ENCODE measurements at places on chromosomes 6 and 20.
A peak's percentile ranks its signal among the peaks of the same experiment; 100 is the strongest.

- DNase-seq: no peak
Measured at GRCh38 chr20:32366380-32366779, 8.2 kb downstream of the ASXL1 start.

DNA sequence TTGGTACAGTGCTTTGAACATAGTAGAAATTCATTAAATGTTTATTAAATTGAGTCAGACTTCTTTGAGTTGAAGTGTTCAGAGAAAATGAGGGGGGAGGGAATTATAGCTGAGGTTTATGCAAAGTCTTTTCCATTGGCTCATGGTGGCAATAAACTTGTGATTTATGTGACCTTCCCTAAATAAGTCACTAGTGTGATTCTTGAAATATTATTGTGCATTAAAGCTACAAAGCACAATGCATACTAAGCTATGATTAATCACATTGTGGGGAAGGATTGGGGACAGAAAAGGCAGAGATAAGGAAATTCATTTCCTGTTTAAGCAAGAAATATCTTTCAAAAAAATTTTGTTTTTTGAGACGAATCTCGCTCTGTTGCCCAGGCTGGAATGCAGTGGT lies 877.5 kb downstream of the TFAP2A start:
- DNase-seq: no peak

DNA sequence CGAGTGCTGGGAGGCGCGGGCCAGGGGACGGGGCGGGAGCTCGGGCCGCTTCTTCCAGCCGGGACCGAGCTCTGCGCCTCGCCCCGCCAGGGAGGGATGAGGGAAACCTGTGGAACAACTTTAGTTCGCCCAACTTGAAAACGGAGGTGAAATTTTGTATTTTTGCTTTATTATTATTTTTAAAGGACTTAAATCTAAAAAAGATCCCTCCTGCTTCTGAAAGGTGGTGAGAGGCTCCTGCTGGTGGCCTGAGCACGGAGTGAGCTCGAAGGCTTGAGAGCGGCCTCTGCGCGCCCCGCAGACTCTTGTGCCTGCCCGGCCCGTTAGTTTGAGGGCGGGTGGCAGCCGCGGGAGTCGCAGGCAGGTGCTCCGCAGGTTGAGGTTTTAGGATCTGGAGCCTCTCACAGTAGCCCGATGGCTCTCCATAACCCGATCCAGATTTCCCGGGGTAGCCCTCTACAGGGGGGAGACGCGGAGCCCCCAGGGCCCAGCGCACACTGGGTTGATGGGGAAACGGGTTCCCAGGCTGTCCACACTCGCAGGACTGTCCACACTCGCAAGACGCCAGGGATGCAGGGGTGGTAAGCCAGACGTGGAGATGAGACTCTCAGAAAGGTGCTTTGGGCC lies 46.2 kb upstream of the SUPT3H start:
- no peak for DNase-seq

DNA sequence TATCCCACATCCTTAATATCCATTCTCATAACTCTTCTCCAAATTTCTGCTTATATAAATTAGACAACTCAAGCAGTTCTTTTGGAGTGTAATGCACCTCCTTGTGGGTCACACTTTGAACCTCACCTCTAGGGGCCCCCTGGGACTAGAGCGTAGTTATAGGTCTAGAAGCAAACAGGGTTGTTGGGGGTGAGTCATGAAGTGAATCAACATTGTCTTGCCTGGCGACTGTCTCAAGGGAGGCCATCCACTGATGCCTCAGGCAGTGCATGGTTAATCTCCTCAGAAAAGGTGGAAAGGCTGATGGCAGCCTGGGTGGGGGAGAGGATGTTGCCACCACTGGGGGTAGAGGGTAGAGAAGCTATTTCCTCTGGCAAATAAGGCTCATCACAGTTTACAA lies 129.1 kb downstream of the TNFRSF21 start:
- no peak for DNase-seq

GRCh38 chr6:148239801-148240460 lies 102.7 kb upstream of the SASH1 start:
- no peak for DNase-seq

DNA sequence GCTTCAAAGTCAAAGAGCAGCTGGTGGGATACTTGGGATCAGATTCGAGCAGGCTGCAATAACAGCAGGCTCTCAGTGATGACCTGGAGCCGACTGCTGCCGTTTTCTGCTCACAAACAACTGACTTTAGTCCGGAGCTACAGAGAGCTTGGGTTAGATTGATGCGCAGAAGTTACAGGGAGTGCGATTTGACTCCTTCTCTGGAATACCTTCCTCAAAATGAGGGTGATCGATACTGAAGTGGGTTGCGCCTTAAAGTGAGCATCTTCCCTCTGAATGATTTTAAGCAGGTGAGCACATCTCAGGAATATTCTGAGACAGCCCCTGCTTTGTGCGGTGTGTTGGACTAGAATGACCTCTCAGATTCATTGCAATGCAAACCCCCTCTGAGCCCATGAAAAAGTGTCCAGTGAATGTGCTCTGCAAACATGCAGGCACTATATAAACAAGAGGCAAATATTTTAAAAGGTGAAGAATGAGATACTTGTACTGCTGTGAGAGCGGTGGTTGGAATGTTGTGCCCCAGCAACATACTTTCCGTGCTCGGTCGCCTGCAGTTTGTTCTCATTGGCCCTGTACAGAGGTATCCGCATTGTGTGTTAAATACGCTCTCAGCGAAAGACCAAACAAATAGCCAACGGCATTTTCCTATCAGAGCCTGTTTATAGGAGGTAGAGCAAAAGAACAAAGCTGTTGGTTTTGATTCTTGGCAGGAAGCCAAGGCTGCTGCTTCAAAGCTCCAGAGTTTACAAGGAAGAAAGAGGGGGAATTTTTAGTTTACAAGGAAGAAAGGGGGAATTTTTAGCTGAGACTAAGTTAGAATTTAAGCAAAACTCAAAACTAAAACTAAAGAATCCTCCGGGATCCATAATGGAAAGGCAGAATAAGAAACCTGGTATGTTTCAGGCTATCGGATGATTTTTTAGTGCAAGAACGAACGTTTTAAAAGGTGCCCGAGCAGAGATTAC lies 67.7 kb downstream of the PHACTR2 start:
- DNase-seq: no peak

- DNase-seq: no peak
Measured at GRCh38 chr6:51908243-51908642, 179.2 kb downstream of the PKHD1 start.

DNA sequence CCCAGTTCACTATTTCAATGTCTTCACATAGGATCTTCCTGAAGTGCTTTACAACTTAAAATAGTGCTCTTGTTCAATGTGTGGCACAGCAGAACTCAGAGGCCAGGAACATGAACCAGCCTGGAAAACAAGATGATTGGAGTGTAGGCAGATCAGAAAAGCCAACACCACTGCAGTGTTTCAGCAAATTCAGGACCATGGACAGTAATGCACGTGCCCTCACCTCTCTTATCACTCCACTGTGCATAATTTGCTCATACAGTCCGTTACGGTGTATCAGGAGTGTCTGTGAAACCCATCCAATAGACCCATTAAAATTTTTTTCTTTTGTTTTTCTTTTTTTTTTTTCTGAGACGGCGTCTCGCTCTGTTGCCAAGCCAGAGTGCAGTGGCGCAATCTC lies 27.6 kb upstream of the HACE1 start:
- no peak for DNase-seq

DNA sequence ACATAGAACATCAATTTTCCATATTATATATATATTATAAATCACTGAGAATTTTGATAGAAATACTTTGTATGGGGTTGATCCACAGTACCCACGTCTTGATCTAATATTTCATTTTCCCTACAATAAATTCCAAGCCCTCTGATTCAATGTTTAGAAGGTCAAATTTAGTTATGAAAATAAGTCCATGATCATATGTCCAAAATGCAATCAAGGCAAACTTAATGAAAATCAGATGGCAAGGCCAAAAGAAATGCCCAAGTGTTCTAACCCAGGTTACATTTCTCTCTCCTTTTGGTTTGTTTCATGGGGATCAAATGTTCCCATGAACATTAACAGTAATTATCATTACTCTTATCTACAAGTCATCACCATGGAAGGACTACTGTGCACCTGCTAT lies 203.8 kb downstream of the KIF16B start:
- no peak for DNase-seq

DNA sequence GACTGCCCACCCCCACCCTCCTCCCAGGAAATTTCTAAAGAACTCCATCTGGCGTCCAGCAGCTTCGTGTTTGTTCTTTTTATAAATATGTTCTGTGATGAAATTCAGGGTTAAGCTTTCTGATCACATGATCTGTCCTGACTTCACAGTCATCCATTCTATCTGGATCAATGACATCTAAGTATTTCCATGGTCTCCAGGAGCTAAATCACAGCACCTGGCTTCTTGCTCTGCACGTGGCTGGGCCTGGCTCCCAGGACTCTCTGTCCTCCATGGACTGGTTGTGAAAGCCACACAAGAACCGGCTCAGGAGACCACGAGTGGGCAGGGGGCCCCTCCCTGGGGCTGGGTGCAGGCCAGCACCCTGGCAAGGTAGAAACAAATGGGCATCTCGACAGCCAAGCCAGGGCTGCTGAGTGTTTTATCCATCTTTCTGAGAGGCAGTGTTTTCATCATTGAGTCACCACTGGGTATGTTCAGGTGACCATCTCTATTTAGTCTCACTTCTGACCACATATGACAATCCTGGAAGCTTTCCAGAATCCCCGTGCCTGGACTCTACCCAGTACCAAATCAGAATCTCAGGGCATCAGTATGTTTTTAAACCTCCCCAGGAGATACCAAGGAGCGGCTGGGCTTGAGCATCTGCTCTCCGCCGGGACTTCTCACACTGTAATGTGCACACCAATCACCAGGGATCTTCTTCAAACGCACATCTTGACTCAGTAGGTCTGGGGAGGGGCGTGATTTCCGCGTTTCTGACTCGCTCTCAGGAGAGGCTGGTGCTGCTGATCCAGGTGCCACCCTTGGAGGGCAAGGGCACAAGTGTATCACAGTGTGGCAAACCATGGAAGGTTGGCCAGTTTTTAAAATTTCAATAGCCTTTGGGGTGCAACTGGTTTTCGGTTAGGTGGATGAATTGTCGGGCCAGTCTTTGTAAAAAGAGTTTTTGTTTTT lies 31.6 kb upstream of the PXDC1 start:
- no peak for DNase-seq

DNA sequence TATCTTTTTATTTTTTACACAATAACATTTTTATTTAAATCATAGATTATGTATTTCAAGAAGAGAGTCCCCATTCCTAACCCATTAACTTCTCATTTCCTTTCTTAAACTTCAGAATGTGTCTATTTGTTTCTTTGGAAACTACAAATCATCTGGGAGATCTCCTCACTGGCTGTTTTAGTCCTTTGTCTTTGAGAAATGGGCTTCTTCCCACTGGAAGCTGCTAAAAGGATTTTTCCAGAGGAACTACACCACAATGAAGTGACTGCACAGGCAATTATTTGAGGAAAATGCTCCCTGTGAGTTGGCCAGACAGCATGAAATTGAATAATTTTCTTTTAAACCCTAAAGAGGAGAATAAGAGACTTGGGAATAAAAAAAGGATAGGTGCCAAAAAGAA lies 119.1 kb downstream of the TENT5A start:
- DNase-seq: no peak

GRCh38 chr6:73932866-73933265 lies 236.9 kb downstream of the CD109 start:
- DNase-seq: no peak

GRCh38 chr6:157524735-157525134 lies 143.7 kb downstream of the ZDHHC14 start:
- DNase-seq: no peak

GRCh38 chr20:10994991-10995700 lies 321.3 kb upstream of the JAG1 start:
- DNase-seq: no peak

DNA sequence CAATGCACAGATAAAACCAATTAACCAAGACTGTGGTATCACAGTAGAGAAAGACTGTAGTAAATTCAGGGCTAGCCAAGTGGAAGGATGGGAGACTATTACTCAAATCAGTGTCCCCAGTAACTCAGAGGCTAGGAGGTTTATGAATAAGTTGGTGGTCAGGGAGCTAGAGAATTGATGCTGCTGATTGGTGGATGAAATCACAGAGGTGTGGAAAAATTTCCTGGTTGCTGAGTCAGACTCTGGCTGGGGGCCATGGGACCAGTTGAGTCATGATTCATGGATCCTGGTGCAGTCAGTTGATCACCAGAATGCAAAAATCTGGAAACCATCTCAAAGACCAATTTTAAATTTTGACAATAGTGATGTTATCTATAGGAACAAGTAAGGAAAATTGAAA lies 555.9 kb downstream of the C6orf118 start:
- DNase-seq: peak; percentile 43

DNA sequence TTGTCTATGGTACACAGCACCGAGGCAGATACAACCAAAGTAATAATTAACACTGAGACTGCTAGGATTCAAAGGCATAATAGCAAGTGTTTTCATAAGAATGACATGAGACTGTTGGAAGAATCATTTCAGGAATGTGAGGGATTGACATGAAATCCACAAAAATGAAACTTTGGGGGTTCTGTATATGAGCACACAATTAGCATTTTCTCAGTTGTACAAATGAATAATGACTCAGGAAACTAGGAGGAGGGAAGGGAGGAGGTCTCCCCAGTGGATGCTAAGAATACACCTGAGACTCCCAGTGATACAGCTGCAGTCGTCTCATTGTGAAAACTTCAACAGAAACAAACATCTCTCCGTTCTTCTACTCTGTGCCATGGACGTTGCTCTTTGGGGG lies 428.4 kb upstream of the PLCB4 start:
- DNase-seq: no peak

DNA sequence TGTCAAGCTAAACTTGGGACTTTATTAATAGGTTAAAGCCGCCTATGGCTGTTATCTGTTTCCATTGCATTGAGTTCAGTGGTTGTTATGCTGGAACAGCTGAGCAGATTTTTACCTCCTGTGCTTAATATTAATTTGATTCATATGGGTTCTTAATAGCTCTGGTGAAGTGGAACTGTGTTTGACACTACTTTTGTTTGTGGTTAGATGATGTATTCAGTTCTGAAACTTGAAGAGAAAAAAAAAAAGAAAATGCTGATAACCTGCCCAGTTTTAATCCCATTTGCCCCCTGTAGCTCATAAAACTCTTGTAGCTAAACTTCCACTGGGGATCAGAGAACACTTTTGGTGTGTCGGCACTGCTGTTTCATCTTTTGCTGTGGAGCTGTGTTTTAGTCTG lies 117.8 kb downstream of the ZDHHC14 start:
- no peak for DNase-seq

DNA sequence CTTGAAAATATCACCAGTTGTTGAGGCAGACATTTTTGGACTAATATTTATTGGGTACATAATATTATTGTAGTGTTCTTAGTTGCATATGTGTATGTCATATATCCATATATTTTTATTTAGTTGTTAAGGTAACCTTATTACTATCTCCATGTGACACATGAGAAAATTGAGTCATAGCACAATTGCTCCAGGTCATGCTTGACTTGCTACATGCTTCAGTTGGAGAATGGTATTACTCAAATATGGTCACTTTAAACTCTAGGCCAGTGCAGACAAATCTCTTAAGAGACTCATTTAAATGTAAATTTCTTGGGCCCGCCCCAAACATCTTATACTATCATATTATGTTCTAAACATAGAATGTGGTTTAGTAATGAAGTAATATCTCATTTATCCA lies 246.1 kb downstream of the RIMS1 start:
- no peak for DNase-seq

GRCh38 chr6:107082045-107082444 lies 33.3 kb downstream of the BEND3 start:
- DNase-seq: no peak

- no peak for DNase-seq
Measured at GRCh38 chr6:33785778-33786177, 3.2 kb downstream of the LEMD2 start.

Measured in HS-5 (cell line).